ENCODE measurements at places on chromosomes 6 and 20.

DNA sequence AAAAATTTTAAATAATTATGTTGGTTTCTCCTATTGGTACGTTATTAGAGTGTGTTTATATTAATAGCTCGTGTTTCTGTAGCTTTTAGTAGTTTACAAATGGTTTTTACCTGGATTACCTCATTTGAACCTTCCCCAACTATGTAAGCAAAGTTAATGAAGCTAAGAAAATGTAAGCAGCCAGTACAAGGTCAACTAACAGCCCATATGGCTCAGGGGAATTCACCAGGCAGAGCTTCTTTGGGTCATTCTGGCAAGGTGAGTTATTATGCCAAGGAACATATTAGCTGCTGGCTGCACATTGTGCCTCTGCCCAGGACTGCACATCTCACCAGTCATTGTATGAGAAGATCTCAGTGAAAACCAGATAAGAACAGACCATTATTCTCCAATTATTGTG is 27.0 kb upstream of the MARCKS start:
- no peak for DNase-seq

GRCh38 chr6:19827903-19828302 is 9.3 kb upstream of the ID4 start:
- no peak for DNase-seq

DNA sequence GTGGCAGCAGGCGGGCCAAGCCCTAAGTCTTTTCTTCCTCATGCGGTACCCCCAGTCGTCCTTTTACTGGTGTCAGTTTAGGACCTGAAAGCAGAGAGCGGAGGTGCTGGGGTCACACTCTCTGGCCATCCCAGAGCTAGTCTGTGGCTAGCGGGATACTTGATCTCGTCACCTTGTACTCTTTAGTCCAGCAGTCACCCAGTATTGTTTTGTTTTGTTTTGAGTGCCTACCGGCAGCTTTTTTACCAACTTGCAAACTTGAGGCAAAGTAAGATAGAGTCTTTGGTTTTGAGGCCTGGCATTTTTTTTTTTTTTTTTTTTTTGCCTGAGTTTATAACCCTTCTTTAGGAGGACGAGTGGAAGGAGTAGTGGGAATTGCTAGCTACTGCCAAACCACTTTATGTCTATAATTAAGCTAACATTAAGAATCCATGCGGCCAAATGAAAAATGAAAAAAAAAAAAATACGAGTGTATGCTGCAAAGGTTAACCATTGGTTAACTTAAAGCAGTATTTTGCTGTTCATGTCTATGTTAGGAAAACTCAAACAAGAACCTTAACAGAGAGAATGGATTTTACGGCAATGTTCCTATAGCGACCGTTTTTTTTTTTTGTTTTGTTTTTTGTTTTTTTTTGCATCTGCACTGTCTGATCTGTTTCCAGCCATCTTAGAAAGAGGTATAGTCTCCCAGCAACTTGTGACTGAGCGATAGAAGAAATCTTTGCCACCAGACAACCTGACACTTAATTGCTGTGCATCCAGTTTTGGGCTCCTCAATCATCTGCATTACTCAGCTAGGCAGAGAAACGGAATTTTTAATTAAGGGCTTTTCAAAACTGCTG is 56.9 kb downstream of the FAM217A start:
- no peak for DNase-seq

- no peak for DNase-seq
Observed at GRCh38 chr6:89022798-89023197, 57.8 kb upstream of the PNRC1 start.

GRCh38 chr6:27700337-27700736 is 211.9 kb downstream of the OR2B2 start:
- DNase-seq: no peak

- DNase-seq: no peak
Observed at GRCh38 chr6:44201200-44201599, 15.5 kb upstream of the MYMX start.

DNA sequence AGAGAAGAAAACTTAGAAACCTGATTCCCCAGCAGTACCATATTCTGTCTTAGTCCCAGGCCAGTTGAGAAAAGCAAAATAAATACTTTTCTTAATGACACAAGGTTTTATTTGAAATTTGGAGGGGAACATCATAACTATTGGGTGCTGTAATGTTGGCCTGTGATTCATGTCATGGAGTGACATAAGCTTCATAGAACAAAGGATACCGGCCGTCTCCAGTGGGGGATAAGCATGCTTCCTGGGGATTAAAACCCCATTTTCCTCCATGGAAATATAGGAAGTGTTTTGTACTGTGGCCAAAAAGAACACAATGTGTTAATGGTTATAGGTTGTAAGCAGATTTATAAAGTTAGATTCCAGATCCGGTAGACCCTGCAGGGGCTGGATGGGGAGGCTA is 18.0 kb downstream of the MTHFD1L start:
- no peak for DNase-seq

GRCh38 chr6:12149944-12150510 is 137.9 kb downstream of the HIVEP1 start:
- DNase-seq: no peak
